ENCODE measurements at places on chromosomes 16 and 17.

DNA sequence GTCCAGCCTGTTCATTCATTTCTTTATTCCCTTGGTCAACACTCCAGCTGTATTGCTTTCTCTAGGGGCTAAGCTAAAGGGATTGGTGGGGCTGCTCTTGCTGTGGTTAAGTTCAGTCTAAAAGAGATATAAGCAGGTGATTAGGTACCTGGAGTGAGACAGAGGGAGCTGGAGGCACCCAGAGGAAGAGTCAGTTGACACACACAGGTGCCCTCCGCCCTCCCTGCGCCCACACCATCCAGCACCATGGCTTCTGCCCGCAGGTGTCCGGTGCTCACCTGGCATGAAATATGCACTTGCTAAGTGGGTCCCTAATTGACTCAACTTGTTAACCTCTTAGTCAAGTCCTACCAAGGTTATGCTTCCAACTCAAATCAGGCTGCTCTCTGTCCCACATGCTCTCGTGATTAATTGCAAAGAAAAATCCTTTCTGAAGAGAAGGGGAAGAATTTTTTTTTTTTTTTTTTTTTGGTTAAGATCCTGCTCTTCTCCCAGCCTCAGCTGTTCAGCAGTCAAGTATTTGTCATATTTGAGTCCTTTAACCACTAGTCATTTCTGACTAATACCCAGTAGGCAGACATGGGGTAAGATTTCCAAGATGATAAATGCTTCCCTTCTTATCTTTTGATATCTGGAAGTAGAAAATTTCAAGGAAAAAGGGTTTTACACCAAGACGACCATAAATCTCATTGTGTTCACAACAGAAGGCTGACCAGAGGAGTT is 199.8 kb upstream of the WSCD1 start:
- no peak for DNase-seq

DNA sequence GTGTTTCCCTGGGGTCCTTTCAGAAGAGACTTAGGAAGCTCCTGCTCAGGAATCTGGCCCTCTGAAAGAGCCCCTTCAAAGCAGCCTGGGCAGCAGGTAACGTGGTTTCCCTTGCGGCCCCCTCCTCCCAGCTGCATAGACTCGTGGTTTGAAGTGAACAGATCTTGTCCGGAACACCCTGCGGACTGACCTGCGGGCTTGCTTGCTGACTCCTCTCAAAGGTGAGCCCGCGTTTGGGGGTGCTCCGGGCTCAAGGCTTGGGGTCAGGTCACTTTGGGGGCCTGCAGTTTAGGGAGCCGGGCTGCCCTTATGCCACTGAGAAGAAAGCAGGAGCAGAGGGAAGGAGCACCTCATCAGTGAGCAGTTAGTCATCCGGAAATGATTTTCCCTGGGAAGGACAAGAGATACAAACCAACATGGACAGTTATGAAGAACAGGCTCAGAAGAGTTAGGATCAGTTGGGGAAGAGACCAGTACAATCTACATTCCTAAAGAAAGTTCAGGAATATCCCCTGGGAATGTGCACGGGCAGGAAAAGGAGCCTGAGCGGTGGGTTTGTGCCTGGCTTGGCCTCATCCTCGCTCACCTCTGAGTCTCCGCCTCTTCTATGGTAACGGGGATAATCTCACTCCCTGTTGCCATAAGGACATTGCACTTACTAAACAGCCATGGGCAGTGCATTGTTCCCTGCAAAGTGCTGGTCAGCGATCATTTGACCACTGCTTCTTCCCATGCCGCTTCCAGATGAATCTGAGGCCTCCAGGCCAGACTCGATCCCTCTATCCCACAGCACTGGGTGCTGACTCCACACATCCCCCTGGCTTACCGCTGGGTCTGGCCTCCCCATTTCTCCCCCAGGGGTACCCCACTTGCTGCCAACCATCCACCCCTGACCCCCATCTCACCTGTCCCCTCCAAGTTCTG is 10.0 kb downstream of the LDHD start:
- DNase-seq, result no peak

GRCh38 chr16:57643910-57644309 is 15.5 kb downstream of the ADGRG1 start:
- no peak for DNase-seq

- DNase-seq, result no peak
Observed at GRCh38 chr16:66687906-66688625, 8.5 kb downstream of the CMTM4 start.

- no peak for DNase-seq
Observed at GRCh38 chr16:60582528-60582927, 1453.7 kb downstream of the CDH8 start.

GRCh38 chr17:59845595-59846393 is 46.9 kb downstream of the TUBD1 start:
- no peak for DNase-seq

- no peak for DNase-seq
Observed at GRCh38 chr17:13688716-13689115, 87.0 kb upstream of the HS3ST3A1 start.

GRCh38 chr17:44795421-44795820 is 34.7 kb downstream of the GJC1 start:
- DNase-seq, result no peak
